GM04503 (cell line): ENCODE measurements at places on chromosomes 12 and 14.

DNA sequence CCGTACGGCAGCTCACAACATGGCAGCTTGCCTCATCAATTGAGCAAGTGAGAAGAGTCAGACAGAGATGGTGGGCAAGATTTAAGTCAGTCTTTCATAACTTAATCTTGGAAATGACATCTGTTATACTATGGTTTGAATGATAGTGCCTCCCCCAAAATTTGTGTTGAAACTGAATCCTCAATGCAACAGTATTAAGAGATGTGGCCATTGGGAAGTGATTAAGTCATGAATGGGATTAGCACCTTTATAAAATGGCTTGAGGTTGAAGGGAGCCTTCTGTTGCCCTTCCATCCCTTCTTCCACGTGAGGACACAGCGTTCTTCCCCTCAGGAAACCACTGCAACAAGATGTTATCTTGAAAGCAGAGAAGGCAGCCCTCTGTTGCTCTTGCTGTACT lies 124.2 kb downstream of the C12orf75 start:
- DNase-seq, result no peak

GRCh38 chr12:13788626-13789025 lies 192.8 kb downstream of the GRIN2B start:
- no peak for DNase-seq

GRCh38 chr14:20455355-20456300 lies 602 bp downstream of the APEX1 start:
- peak; percentile 65 for DNase-seq

DNA sequence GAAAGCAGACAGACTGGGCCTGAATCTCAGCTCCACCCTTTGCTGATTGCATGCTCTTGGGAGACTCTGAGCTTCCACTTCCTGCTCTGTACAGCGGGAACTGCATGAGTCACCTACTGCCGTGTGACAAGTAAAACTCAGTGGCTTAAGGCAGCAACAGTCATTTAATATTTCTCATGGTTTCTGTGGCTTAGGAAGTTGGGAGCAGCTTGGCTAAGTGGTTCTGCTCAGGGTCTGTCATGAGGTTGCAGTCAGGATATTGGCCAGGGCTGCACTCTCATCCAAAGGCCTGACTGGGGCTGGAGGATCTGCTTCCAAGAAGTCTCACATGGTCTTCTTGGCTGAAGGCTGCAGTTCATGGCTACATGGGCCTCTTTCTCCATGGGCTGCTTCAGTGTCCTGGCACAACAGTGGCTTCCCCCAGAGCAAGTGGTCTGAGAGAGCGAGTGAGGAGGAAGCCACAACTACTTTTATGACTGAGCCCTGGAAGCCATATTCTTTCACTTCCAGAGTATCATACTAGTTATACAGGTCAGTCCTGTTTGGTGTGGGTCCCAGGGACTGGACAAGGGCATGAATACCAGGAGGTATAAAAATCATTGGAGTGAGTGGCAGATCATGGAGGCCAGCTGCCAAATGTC lies 49.7 kb downstream of the FAM222A start:
- DNase-seq, result peak; percentile 21

GRCh38 chr14:98893675-98894074 lies 378.3 kb downstream of the BCL11B start:
- DNase-seq, result no peak
